ENCODE measurements at places on chromosomes 16 and 17.

GRCh38 chr16:68227850-68228553 is 7.9 kb downstream of the ESRP2 start:
- no peak for DNase-seq

DNA sequence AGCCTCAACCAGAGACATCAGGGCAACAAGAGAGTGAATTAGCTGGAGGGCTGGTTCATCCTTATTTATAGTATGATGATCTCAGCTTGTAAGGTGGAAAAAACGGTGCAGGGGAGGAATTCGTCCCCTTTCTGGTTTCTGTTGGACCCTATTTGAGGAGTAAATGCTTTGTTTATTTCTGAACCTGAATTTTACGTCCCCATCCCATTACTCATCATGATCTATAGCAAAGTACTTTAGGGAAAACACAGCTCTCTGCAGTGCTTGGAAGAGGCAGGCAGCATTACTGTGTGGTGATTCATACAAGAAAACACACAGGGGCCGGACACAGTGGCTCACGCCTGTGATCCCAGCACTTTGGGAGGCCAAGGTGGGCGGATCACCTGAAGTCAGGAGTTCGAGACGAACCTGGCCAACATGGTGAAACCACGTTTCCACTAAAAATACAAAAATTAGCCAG is 8.0 kb upstream of the VAT1L start:
- no peak for DNase-seq

DNA sequence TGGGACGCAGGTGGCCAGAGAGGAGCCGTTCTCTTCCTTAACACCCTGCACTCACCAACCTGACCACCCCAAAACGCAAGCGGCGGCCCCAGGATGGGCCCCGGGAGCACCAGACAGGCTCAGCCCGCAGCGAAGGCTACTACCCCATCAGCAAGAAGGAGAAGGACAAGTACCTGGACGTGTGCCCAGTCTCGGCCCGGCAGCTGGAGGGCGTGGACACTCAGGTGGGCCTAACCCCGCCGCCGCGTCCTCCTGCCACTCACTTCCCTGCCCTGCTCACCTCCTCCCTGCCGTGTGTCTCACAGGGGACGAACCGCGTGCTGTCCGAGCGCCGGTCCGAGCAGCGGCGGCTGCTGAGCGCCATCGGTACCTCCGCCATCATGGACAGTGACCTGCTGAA is 4.6 kb upstream of the HSD3B7 start:
- DNase-seq, result no peak

- DNase-seq, result no peak
These were observed 88.6 kb upstream of the BRD7 start for GRCh38 chr16:50457423-50457822.

- DNase-seq, result no peak
These were observed 15.0 kb downstream of the CAVIN1 start for GRCh38 chr17:42408061-42408460.

DNA sequence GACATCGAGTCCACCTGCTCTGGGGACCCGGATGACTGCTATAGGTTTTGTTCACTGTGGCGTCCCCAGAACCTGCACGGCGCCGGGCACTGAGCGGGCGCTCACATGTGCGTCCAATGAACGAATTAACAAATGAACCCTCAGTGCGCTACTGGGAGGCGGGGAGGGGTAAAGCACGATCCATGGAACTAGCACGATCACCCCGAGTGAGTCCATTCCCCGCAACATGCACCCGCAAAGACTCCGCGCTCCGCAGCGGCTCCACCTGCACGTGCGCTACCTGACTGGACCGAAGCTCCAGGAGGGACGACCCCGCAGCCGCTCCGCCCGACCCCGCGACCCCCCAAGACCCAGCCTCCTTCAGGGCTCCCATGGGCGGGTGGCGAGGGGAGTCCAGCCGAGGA is 491 bp downstream of the TRAP1 start:
- DNase-seq, result no peak

DNA sequence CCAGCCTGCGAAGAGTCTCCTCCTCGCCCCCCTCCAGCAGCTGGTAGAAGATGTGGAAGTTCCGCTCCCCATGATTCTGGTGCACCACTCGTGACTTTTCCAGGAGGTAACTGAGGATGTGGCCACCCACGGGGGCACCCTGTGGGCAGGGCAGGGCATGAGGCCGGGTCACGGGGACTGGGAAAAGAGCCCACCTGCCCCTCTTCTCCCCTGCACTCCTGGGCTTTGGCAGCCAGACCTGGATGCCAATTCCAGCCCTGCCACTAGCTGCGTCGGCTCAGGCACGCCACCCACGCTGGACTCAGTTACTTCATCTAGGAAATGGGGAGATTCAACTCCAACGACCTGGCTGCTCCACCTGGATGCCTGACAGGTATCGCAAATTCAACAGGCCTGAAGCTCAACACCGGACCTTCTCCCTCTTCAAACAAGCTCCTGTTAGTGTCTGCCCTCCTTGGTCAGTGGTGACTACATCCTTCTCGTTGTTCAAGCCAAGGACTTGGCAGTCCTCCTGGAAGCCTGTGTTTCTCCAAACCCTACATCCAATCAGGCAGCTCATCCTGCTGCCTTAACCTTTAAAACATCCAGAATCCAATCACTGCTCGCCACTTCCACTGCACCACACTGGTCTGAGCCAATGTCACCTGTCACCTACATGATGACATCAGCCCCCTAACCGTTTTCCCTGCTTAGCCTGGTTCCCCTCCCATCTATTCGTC is 11.6 kb downstream of the MYO1C start:
- no peak for DNase-seq

DNA sequence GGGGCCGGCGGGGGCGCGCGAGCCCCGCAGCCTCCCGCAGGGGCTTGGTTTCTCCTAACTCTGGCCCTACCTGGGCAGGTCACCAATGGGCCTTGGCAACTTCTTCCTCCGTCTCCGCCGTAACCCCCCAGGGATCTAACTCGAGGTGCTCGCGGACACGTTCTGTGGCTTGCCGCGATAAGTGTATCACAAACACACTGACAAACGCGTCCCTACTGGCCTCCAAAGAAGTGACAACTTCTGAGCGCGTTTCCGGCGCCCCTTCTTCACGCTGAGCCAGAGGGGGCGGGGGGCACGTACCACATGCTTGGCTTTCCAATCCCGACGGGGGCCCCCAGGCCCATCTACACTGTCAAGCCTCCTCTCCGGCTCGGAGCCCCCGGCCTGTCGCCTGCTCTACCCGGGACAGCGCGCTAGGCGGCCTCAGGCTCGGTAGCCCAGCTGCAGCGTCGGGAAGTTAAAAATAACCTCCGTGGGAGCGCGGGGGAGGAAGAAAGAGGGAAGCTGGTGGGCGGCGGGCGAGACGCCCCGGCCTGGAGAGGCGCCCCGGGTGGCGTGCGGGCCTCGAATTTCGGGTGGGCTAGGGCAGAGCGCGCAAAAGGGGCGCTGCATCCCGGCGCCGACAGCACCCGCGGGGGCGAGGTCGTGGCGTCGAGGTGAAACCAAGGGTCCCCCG is 725 bp upstream of the SPHK1 start:
- DNase-seq, result peak; percentile 22

DNA sequence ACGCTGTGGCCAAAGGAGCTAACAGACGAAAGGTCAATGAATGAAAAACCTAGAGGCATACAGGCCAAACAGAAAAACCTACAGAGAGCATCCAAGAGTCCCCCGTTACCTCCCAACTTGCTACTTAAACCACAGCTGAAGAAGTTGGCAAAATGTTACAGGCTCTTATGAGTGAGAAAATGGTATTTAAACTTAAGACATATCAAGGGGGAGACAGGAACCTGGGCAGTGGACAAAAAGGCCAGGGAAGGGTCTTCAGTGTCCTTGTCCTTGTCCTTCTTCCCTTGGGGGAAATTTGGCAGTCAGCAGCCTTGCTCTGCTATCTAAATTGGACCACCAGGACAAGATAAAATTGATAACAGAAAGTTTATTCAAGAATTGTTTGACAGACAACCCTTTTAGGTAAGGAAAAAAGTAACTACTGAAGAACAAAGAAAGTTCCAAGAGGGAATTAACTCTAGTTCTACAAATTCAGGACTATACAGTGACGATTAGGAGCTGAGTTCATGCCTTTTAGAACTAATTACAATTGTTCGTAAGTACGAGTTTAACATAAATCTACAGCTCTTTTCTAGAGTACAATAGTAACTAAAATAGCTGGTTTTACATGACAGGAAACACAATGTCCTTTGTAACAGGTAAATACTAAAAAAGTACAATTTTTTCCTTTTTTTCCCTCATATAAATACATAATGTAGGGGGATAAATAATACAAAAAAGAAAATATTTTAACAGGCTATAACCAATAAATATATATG is 3.8 kb upstream of the HOXB2 start:
- no peak for DNase-seq

DNA sequence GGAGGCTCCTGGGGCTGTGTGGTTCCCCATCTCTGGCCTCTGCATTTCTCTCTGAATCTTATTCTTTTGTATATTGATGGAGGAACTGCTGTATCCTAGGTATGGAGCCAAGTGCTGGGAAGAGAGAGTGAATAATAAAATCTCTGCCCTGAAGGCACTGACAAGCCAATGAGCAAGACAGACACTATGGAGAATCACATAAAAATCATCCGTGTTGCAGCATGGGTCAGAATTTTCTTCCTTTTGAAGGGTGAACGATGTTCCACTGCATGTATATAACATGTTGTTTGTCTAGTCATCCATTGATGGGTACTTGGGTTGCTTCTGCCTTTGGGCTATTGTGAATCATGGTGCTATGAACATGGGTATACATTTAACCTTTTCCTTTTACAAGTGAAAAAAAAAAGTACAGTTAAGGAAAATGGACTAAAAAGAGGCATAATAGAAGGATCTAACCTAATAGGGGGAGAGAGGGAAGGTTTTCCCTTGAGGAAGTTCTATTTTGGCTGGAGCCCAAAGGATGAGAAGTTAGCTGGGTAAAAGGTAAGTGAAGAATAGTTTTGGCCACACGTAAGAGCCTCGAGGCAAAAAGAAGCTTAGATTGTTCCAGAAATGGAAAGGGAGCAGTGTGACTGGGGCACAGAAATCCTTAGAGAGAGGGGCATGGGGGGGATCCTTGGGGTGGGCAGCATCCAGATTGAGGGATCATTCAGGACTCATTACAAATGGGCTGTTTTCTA is 32.3 kb upstream of the GNA13 start:
- no peak for DNase-seq

- no peak for DNase-seq
These were observed 40.4 kb upstream of the ABCA5 start for GRCh38 chr17:69367298-69367697.

DNA sequence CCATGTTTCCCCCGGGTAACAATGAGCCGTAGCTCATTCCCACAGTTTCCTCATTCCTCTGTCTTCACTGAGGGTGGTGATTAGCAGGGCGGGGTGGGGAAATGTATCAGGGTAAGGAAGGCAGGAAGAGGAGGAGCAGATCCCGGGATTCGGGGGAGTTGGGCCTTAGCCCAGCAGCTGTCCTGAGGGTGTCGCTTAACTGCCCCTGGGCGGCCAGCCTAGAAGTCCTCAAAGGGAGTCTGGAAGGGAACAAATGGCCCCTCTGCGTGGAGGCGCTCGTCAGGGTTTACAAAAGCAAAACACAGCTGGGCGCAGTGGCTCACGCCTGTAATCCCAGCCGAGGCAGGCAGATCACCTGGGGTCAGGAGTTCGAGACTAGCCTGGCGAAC is 14.3 kb downstream of the MLYCD start:
- DNase-seq, result no peak

DNA sequence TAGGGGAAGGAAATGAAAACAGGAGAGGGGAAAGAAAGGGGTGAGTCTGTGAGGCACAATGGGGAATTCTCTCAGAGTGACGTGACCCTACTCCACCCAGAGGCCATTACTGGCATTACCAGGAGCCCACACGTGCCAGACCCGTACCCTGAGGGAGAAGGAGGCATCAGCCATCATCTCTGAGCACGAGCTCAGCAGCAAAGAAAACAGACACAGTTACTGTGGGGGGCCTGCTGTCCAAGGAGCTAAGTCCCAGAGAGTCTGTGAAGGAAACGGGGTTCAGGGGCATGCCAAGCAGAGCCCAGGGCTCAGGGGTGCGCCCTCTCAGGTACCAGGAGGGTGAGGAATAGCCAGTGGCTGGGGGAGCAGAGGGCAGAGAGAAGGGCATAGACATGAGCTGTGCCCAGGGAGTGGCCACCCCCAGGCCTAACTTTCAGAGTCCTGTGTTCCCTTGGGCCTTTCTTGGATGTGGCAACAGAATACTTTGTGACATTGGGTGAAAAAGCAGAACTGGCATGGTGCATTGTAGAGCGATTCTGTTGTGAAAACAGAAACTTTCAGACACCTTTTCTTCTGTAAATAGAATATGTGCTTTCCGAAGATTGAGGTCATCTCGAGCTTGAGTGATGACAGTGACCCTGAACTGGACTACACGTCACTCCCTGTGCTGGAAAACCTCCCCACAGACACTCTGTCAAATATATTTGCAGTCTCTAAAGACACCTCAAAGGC is 11.3 kb downstream of the TAF1C start:
- DNase-seq, result peak; percentile 42

GRCh38 chr17:18236494-18236893 is 11.1 kb downstream of the LLGL1 start:
- no peak for DNase-seq

GRCh38 chr17:47839071-47839470 is 2.0 kb downstream of the SCRN2 start:
- no peak for DNase-seq

- no peak for DNase-seq
These were observed 868 bp downstream of the MED13 start for GRCh38 chr17:62064029-62064790.

GRCh38 chr17:17510456-17511292 is 14.5 kb upstream of the RASD1 start:
- no peak for DNase-seq

DNA sequence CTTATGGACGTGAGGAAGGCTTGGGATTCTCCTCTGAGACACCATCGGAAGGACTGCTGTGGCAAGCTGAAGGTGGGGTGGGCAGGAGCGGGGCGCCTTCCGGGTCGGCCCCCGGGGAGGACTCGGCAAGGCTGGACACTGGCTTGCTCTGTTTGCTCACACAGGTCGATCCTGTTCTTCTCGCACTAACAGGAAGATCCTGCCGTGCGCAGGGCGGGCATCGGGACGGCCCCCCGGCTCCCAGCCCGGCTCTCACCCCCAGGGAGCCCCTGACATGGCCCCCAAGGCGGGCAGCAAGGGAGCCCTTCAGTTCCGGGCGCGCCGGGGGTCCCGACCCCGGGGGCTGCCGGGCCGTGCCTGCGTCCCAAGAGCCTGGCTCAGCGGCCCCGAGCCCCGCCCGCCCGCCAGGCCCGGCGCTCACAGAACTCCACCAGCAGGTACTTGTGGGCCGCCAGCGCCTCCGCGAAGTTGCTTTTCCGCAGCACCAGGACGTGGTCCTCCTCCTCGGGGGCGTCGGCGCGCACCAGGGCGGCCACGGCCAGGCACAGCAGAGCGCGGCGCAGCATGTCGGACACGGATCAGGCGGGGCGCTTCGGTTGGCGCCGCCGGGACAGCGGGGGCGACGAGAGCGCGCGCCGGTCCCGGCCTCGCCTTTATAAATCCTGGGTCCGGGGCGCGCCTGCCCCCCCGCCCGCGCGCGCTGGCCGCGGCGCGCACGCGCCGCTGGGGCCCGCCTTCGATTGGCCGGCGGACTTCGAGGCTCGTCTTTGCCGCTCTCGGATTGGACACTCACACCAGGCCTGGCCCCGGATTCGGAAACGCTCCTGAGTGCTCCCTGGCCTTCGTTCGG is at the start of gene P4HB:
Gene P4HB, minus strand, starts transcription at position 630 of the 850 bp plus-strand sequence. Its CDS starts 64 bp downstream, at position 566.
- DNase-seq, result no peak
